ENCODE measurements at places on chromosomes 13 and 19.

GRCh38 chr13:51794964-51795363 is 9.0 kb downstream of the DHRS12 start:
- no peak for DNase-seq

DNA sequence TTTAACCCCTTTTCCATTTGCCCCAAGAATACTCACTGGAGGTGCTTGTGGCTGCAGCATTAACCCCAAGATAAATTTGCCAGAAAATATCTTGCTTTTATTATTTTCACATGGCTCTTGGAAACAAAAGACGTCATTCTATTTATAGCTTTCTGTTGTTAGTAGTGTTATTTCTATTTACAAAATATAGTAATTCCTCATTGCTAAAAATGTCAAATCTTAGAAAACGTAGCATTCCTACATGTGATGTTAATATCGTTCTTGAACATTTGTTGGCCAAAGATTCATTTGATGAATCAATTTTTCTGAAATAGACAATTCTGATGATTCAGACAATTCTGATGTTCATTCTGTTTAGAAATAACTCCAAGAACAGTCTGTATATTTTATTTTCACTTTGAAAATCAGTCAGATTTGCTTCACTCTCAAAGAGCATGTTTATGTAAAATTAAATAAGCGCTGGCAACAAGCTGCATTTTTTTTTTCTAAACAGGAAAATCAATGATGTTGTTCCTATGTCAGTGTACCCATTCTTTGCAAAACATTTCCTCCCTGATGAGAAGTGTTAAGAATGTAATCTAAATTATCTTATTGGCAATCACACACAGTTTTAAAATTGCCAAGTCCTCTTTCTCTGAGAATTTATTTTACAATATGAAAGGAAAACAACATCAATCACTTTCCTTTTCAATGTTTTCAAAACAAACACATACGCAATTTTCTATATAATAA is 334.0 kb downstream of the KCTD12 start:
- no peak for DNase-seq

- peak; percentile 74 for DNase-seq
Observed at GRCh38 chr19:7500811-7501450, 12.1 kb upstream of the PEX11G start.

DNA sequence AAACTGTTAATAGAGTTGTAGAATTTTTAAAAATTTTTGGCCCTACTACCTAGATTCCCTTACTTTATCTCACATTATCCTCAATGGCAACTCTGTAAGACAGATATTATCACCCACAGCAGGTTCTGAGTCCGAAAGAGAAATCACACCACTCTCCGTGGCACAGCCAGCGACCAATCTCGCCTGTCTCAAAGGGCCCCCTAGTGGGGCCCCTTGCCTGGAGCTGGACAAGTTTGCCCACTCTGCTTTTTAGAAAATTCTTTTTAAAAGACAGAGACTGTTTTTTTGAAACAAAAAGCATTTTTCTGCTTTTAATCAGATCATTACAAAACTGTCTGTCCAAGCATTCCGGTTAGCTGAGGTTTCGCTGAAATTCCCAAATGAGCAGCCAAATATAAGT is 21.7 kb downstream of the PHF11 start:
- no peak for DNase-seq

GRCh38 chr13:47144782-47145181 is 247.9 kb upstream of the HTR2A start:
- DNase-seq: no peak

DNA sequence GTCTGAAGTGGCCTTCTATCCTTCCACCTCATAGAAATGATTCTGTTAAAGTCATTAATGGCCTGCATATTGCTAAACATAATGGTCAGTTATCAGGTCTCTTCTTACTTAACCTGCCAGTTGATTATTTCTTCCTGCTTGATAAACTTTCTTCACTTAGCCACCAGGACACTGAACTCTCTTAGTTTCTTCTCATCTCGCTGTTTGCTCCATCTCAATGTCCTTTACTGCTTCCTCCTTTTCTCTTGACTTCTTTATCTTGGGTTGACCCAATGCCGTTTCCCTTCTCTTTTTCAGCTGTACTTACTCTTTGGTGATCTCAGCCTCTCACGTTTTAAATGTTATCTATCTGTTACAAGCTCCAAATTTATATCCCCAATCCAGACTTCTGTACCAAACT is 17.1 kb upstream of the CLC start:
- no peak for DNase-seq

DNA sequence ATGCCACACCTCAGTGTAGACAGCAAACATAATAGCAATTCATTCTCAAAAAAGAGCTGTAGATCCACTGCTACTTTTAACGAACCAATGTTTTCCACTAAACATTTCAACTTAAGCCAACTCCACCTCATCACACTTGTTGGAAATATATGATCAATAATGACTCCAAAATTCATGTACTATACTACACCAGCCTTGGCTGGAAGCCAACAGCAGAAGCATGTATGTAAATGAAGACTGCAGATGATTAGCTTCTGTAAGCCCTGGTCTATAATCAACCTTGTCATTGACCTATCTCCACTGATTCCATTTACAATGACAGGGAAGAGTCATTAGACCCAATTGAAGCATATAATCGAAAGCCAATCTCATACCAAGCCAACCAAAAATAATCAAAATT is 71.7 kb downstream of the STK24 start:
- DNase-seq: no peak

GRCh38 chr19:20244356-20244755 is 77.3 kb downstream of the ZNF486 start:
- DNase-seq: no peak

- DNase-seq: no peak
Observed at GRCh38 chr13:114230117-114230516, 4.6 kb upstream of the CDC16 start.

DNA sequence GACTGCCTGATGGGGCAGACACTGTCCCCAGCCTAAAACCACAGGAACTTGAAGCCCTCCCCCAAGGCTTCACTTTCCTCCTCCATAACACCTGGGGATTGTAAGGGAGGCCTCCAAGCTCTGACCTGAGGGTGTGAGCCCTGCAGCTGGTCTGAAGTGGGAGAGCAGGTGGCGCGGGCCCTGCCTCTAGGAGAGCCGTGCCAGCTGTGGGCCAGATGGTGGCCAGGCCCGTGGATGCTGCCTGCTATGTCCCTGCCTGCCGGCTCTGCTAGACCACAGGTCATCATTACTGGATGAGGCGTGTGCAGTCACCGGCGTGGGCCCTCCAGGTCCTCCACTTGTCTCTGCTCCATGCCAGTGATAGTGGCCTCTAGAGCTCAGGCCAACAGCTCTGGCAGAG is 3.5 kb upstream of the KLHL26 start:
- DNase-seq: no peak

- no peak for DNase-seq
Observed at GRCh38 chr19:56253737-56254136, 18.8 kb upstream of the EDDM13 start.

- no peak for DNase-seq
Observed at GRCh38 chr13:105773241-105773640, 762.2 kb downstream of the EFNB2 start.

DNA sequence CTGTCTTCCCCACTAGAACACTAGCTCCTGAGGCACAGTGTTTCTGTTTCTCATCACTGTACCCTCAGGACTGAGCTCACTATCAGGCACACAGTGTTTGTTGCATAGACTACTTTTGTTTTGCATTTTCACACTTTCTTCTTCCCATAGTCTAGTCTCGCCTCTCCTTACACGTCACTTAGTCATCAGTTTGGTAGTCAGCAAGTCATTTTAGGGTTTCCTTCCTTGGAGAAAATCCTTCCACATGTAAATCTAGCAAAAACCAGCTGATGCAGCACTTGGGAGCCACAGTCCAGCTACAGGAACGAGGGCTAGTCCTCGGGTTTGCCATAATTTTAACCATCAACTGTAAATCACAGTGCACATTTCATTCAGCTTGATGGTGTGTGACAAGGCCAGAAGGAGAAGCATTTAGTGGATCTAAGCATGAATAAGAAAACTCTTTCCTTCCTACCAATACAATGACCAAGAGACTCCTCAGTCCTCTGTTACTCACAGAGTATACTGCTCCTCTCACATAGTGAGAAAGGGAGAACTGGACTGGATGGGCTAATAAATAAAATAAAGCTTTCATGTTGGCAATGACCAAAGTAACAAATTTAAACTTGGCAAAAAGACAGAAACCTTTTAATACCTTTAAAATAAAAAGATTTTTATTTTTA is 221.0 kb downstream of the KLF12 start:
- no peak for DNase-seq

DNA sequence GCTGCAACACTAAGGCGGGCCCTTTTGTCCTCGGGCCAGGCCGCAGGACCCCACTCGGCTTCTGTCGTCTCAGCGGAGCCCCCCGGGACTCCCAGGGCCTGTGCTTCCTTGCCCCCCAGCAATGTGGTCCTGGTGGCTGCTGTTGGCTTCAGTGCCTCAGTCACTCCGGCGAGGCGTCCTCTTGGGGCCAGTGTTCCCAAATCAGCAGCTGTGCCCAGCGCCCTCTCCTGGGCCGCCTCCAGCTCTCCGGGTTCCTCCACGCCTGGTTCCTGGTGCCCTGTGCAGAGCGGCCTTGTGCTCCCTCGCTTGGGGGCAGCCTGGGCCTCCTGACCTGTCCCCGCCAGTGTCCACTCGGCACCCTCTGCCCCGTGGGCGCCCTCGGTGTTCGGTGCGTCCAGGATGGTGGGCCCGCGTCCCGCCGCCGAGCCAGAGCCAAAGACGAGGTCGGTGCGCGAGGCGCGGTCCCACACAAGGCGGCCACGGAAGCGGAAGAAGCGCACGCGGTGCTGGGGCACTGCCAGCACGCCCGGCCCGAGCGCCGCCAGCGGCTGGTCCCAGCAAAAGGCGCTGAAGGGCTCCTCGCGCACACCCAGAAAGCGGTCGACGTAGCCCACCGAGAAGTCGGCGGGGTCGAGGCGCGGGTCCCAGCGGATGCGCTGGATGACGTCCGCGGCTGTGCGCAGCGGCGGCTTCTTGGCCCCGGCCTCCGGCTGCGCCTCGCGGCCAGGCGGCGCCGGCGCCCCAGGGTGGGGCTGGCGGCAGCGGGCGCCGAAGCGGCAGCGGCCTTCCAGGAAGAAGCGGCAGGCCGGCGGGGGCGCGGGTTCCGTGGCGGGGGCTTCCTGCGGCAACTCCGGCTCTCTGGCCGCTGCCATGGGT is 685 bp downstream of the LENG9 start:
- peak; percentile 75 for DNase-seq

- no peak for DNase-seq
Observed at GRCh38 chr19:30870876-30871275, 478.4 kb downstream of the TSHZ3 start.

GRCh38 chr13:47188802-47189201 is 291.9 kb upstream of the HTR2A start:
- no peak for DNase-seq

DNA sequence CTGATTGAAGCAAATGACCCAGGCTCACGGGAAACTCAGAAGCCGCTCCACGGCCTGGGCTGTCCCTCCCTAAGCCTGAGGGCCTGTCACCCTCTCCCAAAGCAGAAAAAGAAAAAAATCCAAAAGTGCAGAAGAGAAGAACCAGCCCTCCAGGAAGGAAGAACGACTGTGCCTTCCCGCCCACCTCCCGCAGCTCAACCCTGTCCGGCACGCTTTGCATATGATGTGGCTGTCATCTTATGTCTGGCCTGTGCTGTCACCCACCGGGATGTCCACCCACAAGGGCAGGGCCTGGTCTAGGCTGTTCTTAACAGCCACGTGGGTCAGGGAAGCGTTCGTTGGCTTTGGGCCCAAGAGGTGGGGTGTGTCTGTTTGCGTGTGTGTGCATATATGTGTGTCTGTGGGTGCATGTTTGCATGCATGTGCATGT is 13.7 kb downstream of the ZBTB7A start:
- DNase-seq: no peak

- peak; percentile 80 for DNase-seq
Observed at GRCh38 chr19:45498411-45499195, at the start of gene PPM1N. TSS of gene PPM1N (plus strand) at chr19:45498443. CDS start at chr19:45498473, 30 bp downstream.

GRCh38 chr13:39601636-39602035 is 1.4 kb downstream of the LHFPL6 start:
- DNase-seq: no peak

- DNase-seq: no peak
Observed at GRCh38 chr13:36847606-36848005, 28.6 kb downstream of the RFXAP start.

GRCh38 chr13:111291908-111292307 is 28.5 kb upstream of the TEX29 start:
- no peak for DNase-seq

- no peak for DNase-seq
Observed at GRCh38 chr13:91988331-91988730, 589.9 kb downstream of the GPC5 start.

GRCh38 chr13:50124536-50125303 is 109.5 kb downstream of the KCNRG start:
- peak; percentile 91 for DNase-seq

DNA sequence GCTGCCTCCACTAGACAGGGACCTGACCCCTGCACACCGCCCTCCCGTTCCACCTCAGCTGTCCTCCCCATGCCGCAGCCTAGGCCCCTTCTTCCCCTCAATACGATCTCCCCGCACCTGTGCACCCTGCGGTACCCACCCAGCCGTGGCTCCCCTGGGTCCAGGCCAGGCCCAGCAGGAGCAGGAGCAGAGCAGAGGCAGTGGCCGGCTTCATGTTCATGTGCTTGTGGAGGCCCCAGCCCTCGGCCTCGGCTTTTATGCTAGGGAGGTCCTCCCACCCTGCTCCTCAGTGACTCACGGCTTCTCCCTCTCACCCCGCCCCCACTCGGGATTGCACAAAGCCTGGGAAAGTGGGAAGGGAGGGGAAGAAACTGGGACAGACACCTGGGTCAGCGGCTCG is 11.4 kb upstream of the KRTDAP start:
- no peak for DNase-seq

DNA sequence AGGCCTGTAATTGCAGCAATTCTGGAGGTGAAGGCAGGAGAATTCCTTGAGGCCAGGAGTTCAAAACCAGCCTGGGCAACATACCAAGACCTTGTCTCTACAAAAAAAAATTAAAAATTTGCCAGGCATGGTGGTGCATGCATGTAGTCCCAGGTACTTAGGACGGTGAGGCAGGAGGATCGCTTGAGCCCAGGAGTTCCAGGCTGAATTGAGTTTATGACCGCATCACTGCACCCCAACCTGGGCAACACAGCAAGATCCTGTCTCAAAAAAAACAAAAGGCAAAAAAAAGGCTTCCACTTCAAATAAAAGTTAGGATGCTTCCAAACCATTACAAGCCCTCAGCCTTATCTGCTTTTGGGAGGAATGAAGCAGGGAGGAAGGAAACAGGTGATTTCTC is 5.2 kb downstream of the ZNF577 start:
- DNase-seq: no peak

- no peak for DNase-seq
Observed at GRCh38 chr19:5782322-5782721, 2.2 kb downstream of the PRR22 start.
